Kidney capillary endothelial cell (primary cell): ENCODE measurements at places on chromosomes 1 and 21.
A peak's percentile ranks its signal among the peaks of the same experiment; 100 is the strongest.

DNA sequence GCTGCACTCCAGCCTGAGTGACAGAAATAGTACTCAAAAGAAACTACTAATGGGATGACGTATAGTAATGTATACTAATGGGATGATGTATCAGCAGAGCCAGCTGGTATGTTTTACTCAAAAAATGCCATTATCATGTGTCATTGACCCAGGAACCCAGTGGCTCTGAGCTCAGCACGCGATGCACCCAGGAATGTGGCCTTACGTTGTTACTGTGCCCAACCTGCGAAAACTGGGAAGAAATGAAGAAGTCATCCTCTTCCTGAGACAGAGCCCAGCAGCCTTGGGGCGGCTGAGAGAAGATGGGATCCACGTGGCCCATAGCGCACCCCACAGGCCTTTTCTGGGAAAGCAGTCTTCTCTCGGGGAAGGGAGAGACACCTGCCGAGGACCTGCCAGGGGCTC, 8.8 kb downstream of the UBE2J2 start:
- peak; percentile 47 for DNase-seq

DNA sequence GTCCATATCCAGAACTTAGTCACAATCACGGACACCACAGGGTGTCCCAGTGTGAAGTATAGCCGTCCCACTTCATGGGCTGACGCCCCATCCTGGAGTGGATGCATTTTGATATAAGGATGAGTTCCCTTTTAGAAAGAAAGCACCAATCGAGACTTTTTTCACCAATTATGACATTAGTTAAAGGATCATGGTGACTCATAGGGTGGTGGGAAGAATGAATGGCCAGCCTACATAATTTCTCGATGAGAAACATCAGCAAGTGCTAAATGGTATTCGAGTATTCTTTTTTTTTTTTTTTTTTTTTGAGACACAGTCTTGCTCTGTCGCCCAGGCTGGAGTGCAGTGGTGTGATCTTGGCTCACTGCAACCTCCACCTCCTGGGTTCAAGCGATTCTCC, 38.5 kb upstream of the USP1 start:
- no peak for DNase-seq

- DNase-seq: no peak
Observed at GRCh38 chr1:180233191-180234011, 3.3 kb downstream of the LHX4 start.

- no peak for DNase-seq
Observed at GRCh38 chr1:78911956-78912880, 94.3 kb downstream of the ADGRL4 start.

DNA sequence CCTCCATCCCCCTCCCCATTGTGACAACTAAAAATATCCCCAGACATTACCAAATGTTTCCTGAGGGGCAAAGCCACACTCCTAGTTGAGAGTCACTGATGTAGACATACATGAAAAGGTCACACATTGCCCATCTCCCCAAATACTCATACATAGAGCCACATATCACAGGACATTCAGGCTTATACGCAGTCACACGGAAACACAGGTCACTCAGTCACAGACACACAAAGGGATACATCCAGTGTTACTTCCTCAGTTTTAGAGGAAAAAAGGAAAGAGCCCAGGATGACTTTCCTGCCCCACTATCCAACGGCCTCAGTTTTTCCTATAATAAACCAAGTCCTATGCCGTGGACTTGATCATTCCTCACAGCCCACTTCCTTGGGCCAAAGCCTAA, 1.9 kb downstream of the SLC39A1 start:
- no peak for DNase-seq

GRCh38 chr1:42852608-42852980, 6.2 kb downstream of the ZNF691 start:
- no peak for DNase-seq

DNA sequence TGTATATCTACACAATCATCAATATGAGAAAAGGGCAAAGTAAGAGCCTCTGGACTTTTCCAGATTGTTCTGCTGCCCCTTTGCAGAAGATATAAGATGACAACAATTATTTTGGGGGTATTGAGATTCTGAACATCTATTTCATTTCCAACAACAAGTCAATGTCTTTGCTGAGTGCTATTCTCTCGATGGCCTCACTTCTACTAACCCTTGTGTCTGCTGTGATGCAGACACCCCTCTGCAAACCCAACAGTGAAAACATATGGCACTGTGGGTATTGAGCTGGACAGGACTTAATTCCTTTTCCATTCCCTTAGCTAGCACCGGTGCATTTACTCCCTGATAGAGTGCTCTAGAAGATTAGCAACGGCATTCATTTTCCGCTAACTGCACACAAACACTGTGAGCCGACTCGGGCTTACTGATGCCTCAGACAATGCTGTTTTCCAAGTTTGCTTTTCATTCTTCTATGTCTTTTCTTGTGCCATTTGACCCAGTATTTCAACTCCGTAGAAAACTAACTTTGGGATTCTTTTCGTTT, 33.4 kb upstream of the SMYD2 start:
- DNase-seq: no peak

DNA sequence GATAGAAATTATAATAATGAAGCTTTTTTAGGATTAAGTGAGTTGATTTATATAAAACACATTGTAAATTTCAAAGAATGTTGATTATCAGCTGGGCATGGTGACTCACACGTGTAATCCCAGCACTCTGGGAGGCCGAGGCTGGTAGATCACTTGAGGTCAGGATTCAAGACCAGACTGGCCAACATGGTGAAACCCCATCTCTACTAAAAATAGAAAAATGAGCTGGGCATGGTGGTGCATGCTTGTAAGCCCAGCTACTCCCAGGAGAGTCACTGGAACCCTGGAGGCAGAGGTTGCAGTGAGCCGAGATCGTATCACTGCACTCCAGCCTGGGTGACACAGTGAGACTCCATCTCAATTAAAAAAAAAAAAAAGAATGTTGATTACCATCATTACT, 18.4 kb downstream of the ADAMTS1 start:
- no peak for DNase-seq

DNA sequence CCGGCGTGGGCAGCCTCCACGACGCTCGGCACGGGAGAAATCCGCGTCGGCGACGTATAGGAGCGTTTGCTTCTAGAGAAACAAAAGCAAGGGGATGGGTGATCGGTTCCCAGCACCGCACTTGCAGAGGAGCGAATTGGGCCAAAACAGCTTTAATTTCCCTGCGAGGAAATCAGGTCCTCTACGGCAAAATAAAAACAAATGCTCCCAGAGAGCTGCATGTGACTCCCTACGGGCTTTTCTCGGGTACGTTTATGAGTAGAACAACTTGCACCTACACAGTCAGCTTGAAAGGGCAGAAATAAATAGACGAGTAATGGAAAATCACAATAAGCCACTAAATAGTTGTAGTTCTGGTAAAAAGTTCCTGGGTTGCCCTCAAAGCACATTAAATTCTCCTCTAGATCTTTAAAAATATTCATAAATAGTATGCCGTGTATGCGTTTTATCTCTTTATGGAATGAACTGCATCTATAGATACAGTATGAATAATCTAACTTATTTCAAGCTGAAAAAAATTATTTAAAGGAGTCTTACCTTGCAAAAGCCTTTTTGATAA, 1.2 kb downstream of the NHLH2 start:
- DNase-seq: no peak

GRCh38 chr1:14634486-14634885, 36.0 kb downstream of the KAZN start:
- DNase-seq: no peak

DNA sequence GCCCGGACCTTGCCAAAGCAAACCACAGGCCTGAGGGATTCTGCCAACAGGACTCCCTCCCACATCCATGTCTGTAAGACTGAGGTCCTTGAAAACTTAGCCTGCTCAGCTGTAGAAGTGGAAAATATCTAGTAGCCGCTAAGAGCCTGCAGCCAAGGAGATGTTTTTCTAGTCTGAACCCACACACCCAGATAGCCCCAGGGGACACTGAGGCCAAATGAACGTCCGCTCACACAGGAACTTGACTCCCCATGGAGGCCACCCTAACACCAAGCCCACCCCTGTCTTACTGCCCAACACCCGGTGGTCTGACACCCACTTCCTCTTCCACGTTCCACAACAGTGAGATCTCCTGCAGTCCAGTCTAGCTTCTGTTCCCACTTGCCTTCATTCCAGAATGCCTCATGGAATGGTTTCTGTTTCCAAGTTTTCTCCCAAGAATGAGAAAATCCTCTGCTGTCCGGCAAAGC, 174.8 kb downstream of the PLPP3 start:
- DNase-seq: no peak

GRCh38 chr1:31660871-31661455, 16.3 kb upstream of the PEF1 start:
- DNase-seq: no peak

DNA sequence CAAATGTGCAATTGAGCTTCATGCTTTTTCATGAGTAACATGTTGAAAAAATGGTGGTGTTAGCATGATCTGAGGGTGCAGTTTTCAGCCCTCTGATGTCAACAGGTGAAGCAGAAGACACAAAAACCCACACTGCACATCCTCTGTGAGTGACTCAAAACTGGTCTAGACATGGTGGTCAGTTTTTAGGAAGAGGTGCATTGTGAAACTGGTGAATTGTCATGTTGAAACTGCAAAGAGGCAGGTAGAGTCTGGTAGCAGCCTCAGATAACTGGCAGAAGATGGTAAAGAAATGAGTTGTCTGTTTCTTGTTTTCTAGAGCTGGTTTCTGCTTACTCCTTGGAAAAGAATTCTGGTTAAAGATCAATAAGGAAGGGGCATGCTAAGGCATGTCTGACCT, 97.3 kb upstream of the HMCN1 start:
- DNase-seq: no peak

DNA sequence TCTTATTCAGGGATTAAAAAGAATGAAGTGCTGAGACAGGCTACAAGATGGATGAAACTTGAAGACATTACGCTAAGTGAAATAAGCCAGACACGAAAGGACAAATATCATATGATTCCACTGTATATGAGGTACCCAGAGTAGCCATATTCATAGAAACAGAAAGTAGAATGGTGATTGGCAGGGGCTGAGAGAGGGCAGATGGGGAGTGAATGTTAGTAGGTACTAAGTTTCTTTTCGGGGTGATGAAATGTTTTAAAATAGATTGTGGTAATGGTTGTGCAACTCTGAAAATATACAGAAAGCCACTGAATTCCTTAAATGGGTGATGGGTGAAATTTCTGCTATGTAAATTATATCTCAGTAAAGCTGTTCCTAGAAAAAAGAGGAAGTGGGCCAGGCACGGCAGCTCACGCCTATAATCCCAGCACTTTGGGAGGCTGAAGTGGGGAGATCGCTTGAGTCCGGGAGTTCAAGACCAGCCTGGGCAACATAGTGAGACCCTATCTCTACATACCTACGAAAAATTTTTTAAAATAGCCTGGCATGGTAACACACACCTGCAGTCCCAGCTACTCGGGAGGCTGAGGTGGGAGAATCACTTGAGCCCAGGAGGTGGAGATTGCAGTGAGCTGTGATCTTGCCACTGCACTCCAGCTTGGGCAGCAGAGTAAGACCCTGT, 15.9 kb downstream of the SLC27A3 start:
- DNase-seq: no peak

DNA sequence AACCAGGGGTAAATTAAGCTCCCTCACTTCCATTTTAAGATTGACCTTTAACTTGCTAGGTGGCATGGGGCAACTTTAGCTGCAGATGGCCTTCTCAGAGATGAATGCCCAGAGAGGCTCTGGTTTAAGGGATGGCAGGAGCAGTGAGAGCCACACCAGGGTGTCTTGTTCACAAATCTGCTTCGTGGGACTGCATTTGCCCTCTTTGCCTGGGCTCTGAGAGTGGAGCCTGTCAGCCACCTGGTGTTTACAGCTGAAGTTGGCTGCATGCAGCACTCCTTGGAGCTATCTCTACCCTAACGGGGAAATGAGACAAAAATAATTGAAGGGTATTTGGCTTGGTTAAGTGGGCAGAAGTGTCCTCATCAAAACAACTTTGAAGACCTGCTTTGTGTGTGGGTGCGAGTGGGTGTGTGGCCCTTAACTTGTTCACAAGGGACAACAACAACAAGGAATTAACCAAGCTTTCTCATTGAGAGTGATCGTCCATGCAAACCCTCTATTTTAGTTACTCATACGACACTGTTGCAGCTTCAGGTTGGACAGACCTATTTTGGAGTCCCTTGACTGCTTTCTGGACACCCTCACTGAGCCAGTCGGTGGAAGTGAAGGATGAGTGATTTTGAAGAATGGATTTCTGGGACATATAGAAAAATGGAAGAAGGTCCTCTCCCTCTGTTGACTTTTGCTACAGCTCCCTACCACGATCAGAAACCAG, 29.8 kb downstream of the PGM1 start:
- DNase-seq: no peak

- DNase-seq: no peak
Observed at GRCh38 chr1:94550800-94551241, 9.3 kb upstream of the F3 start.

DNA sequence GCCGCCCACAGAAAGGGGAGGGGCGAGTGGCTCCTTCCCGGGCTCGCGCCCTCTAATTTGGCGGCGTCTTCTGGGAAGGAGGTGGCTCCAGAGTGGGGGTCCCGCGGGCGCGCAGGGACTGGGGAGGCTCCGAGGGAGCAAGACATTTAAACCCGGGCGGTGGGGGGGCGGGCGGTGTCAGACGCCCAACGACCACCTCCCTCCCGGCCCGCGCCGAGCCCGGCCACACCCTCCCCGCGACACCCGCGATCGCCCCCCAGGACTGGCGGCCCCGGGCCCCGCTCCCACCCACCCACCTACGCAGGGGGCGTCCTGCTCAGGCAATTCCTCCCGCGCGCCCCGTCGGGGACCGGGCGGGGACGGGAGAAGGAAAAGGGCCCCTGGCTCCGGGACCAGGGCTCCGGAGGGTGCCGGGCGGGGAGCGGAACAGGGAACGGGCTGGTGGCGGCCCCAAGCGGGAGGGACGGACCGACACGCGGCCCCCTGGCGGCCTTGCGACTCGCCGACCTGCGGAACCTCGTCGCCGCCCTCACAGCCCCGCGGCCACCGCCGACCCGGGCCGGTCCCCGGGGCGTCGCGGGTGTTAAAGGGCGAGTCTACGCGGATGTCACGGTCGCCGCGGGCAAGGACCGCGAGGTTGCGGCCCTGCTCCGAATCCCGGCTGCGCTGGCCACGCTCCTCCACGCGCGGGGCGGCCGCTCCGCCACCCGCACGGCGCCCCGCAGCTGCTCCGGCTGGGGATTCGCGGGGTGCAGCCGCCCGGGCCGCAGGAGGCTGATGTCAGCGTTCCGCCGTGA, 94.0 kb upstream of the FMN2 start:
- DNase-seq: no peak

- DNase-seq: no peak
Observed at GRCh38 chr1:117985239-117985638, 55.7 kb downstream of the WDR3 start.

GRCh38 chr1:18411820-18412641, 68.7 kb upstream of the KLHDC7A start:
- no peak for DNase-seq

DNA sequence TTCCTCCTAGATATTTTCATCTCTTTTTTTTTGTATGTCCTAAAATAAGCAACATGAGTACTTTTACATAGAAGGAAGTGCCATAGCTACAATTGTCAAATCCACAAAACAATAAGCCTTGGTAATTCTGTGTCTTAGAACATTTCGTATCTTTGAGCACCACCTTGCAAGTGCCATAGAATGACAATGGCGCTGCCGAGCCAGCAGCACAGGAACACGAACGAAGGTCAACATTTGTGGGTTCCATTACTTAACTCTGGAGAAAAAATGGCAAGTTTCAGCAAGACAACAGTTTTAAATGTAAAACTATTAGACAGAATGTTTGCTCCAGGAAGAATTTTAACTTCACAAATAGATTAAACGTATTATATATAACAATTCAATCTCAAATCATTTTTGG, 222.1 kb downstream of the CHRM3 start:
- no peak for DNase-seq
